Stimulated activated CD8-positive, alpha-beta memory T cell treated with anti-CD3 and anti-CD28 coated beads, Interleukin-7, amount 100 ng/mL, for 1 hour (primary cell): ENCODE measurements at places on chromosomes 7 and 10.

DNA sequence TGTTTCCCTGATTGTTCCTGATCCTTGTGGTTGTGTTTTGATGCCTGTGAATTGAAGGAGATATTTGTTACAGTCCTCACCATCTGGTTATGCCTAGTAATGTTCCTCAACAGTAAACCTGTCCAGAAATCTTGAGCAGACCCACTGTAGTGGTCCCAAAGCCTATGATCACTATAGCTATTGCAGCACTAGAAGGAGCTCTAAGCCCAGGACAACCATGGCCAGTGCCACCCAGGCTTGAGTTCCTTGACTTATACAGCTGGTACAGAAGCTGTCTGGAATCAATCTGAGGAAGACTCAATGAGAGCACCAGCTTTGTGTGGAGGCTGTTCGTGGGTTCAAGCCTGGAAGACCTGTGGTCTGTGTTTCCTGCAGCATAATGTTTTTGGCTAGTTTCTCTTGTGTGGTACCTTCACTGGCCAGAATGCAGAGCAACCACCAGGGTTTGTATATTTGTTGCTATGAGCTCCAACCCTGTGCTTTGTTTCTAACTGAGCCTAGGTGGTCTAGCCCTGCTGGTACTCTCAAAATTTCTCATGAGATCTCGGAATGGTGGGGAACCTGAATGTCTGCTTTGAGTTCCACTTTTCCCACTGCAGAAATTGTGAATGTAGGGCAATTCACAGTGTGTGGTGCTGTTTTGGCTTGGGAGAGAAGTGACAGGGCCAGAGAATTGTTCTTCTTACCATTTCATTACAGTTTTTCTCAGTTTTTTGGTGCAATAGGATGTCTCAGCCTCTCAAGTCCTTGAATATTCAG, 355.2 kb downstream of the SUGCT start:
- DNase-seq = no peak

DNA sequence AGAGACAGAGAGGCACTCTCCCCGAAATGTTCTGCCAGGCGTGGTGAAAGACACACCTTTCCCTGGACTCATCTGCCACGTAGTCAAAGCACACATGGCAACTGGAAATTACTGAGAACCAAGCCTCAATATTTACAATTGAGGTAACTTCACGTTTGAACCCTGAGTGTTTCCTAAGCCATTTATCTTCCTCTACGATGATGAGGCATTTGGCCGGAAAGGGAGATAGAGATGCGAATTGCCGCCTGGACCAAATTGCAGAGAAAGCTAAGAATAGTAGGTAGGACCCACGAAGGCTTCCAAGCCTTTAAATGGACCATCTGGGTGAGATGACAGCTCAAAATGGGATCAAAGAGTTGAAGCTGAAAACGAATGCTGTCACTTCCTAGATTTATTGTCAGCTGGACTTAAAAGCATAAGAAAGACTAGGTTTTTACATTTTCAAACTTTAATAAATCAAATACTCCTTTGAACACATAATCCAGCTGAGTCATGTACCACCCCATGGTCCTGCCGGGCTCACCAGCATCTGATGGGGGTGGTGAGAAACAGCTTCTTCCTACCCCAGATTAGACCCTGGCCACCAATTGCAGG, 135.6 kb upstream of the LYZL2 start:
- no peak for DNase-seq

DNA sequence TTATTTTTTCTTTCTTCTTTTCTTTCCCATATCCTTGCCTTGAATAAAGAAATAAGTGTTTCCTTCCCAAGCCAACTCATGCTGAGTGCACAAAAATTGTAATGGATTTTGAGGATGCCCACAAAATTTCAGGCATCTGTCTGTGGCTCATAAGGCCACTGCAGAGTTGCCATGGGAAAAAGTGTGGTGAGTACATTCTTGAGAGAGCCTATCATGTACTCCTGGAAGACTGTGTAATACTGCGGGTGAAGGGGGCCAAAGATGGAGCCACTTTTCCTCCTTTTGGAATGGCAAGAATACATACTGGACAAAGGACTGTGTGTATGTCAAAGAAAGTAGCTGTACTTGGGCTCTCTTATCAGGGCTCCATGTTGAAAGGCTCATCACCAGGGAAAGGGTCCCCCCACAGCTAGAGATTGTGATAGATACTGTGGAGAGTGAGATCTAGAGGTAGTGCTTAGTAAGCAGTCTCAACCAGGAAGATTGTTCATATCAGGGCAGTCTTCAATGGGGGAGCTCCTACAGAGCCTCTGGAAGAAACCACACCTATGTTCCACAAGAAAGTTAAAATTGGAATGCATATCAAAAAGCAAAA, 341.6 kb upstream of the KCND2 start:
- no peak for DNase-seq

GRCh38 chr7:112573302-112574039, 92.7 kb downstream of the LSMEM1 start:
- DNase-seq = no peak

DNA sequence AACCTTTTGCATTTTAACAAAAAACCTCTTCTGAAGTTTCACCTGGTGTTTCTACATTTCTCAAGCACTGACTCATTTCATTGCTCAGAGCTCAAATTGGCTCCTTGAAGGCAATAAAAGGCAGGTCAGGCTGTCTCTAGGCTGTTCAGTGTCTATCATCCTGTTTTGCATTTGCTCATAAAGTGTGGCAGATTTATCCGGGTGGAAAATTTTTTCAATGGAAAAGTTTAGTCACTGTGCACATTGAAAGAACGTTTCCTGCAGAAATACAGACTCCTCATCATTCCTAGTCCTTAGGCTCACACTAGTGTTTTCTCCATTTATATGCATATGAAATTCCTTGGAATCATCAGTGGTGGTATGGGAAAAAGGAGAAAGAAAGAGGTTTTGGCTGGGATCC, 114.2 kb upstream of the DGKB start:
- no peak for DNase-seq

GRCh38 chr7:73761854-73762658, 8.0 kb downstream of the CLDN3 start:
- no peak for DNase-seq

- no peak for DNase-seq
Observed at GRCh38 chr10:131855461-131856401, 45.1 kb upstream of the PPP2R2D start.

GRCh38 chr10:29619241-29619669, 15.5 kb downstream of the SVIL start:
- no peak for DNase-seq
